ENCODE measurements at places on chromosomes 11 and 22.
A peak's percentile ranks its signal among the peaks of the same experiment; 100 is the strongest.

DNA sequence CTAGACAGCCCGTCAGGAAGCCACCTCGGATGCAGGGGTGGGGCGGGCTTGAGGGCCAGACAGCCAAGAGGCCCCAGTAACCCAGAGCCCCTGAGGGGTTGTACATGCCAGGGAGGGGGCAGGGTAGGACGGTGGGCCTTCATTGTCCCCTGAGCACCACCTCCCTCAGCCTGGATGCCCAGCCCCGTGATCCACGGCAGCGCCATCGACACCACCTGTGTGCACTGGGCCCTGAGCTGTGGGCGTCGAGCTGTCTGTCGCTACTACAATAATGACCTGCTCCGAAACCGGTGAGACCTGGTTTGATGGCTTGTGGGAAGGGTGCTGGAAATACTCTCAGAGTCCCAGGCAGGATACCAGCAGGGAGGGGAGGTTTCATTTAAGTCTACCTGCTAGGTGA is 37.4 kb upstream of the TPBGL start:
- no peak for DNase-seq

GRCh38 chr11:98104249-98104648 is 916.5 kb upstream of the CNTN5 start:
- DNase-seq, result no peak

DNA sequence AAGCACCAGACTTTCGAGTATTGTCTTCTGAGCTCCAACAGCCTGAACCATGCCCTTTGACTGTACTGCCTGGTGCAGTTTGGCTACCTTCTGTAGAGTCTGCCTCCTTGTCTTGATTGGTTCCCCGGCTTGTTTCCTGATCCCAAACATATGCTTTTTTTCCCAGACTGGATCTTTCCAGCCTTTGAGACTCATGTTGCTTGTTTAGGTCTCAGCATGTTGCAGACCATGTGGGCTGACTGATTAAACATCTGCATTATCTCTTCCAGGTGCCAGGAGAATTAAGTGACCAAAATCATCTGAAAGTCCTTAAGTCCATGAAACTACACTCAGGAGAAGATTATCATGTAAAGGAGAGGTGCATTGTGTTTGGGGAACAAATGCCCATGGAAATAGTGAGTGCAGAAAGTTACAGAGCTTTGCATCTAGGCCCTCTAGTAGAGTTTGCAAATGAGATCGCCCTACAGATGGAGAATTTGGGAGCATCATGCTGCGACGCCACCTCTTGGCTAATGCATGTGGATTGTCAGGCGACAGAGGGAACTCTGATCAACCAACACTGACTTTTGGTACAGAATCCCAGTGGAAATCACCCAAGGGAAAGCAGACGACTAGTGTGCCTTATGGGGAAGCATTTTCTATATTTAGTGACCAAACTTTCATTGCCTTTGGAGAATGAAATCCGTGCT is 188.8 kb downstream of the BLID start:
- DNase-seq, result no peak

- DNase-seq, result no peak
Measured at GRCh38 chr11:128857341-128857740, 9.8 kb downstream of the KCNJ1 start.

GRCh38 chr11:5625281-5625680 is 480 bp downstream of the TRIM34 start:
- no peak for DNase-seq

GRCh38 chr11:15972838-15973237 is 383.5 kb downstream of the SOX6 start:
- DNase-seq, result no peak

DNA sequence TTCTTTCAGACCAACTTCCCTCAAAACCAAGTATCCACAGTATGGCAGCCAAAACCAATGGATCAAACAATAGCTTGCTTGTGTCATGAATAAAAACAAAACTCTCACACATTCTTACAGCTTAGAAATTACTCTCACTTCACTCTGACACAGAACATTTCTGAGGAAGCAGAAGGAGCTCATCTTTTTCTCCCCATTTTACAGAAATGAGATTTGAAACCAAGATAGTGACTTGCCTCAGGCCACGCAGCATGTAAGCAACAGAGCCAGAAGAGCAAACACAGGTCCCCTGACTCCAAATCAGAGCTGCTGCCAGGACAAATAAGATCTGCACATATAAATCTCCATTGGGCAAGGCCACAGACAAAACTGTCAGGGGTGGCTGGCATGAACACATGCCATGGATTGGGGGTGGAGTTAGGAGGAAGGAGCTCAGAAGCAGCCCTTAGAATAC is 64.8 kb downstream of the RAB30 start:
- no peak for DNase-seq

- DNase-seq, result no peak
Measured at GRCh38 chr11:124788521-124788920, 11.7 kb downstream of the MSANTD2 start.

- DNase-seq, result no peak
Measured at GRCh38 chr11:72030472-72031045, 31.9 kb downstream of the IL18BP start.

DNA sequence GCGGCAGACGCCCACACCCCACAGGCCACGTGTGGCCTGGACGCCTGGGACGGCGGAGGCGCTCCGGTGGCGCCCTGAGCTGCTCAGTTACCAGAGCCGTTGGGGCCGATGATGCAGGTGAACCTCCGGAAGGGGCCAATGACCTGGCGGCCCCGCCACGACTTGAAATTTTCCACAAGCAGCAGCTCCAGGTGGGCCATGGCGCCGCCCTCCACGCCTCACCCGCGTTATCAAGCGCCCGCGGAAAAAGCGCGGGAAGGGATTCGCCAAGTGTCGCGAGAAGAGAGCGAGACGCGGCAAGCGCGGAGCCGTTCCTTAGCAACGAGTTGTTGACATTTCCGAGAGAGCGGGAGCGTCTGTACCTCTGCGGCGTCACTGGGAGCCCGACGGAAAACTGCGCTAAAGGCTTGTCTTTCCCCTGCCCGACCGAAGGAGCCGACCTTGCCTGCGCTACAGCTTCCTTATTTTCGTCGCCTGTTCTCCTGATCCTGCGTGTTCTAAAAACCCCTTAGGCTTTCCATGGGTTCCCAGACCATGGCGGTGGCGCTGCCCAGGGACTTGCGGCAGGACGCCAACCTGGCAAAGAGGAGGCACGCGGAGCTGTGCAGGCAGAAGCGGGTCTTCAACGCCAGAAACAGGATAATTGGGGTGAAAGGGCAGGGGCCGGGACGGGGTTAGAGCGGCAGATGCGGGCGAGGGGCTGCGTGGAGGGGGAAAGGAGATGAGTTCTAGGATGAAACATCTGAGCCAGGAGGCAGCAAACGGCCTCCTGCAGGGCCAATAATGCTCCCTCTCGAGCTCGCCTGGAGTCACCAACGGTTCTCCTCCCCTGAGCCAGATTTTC is at the start of the genes RIBC2 and SMC1B:
TSS of gene RIBC2 (plus strand) at position 326 of the 844 bp plus-strand sequence. CDS start at position 520, 194 bp downstream.
TSS of gene SMC1B (minus strand) at position 232 of the 844 bp plus-strand sequence. CDS start at position 200, 32 bp downstream.
- DNase-seq, result peak; percentile 59

DNA sequence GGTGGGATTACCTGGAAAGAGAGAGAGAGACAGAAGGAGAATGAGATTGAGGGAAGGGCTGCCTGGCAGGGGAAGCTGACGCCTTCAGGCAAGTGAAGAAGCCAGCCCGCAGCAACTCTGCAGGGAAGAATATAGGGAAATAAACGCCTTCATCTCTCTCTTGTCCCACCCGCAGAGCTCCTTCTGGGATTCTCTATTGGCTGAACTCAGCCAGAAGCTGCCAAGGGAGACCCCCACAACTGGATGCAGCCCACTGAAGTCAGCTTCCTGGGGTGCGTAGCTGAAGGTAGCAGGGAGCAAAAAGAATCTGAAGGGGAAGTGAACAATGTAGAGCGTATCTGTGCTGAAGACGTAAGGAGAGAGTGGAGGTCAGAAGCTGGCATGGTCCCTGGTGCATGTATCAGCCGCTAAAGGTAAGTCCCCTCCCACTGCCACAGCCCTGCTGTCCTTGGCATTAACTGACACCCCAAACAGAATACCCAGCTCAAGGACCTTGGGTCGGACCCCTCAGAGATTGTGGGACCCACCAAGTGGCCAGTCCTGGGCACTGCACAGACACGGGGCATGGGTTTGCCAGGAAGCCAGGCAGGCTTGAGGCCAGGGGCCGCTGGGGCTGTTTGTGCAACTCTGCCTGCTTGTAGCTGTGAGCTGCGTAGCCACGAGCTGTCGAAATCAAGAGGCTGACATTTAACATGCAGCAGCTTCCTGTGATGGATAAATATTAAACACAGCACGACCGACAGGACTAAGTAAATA is 469.9 kb downstream of the MN1 start:
- DNase-seq, result peak; percentile 13

- DNase-seq, result no peak
Measured at GRCh38 chr22:27407369-27407985, 394.1 kb downstream of the MN1 start.

- no peak for DNase-seq
Measured at GRCh38 chr11:126165311-126165720, 46.1 kb downstream of the RPUSD4 start.

DNA sequence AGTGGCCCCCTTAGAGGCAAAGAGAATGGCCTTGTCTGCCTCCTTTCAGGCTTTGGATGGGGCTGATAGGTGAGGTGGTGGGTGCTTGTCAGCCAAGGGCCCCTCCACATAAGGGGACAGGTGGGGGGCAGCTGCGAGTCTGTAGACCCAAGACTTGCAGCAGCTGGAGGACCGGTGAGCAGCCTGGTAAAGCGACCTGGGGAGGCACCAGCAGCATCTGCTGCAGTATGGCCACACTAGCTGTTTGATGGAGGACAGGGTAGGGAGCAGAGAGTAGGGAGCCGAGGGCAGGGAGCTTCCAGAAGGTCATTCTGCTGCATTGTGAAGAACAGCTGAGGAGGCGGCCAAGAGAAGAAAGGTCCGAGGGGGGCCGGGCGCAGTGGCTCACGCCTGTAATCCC is 16.8 kb upstream of the MRTFA start:
- no peak for DNase-seq

DNA sequence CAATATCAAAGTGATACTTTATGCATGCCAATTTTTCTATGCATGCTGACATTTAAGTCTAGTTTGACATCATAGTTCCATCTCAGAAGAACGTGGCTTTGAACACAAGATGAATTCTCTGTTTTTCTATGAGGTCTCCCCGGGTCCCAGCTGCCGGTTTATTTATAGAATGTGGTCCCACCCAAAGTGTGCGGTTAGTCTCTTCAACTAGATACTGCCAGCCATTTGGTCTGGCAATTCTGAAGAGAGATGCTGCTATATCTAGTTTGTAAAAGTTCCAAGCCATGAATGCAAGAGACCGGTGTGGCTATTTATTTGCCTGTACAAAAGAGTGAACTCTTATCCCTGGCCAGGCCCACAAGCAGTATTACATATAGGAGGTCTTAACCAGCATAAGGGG is 9.2 kb downstream of the OR5A2 start:
- no peak for DNase-seq

GRCh38 chr11:87295237-87295636 is 257.5 kb downstream of the TMEM135 start:
- DNase-seq, result no peak

GRCh38 chr22:27149921-27150543 is 492.6 kb downstream of the MIAT start:
- DNase-seq, result no peak

GRCh38 chr11:1693327-1694063 is 3.5 kb upstream of the KRTAP5-6 start:
- DNase-seq, result peak; percentile 53

DNA sequence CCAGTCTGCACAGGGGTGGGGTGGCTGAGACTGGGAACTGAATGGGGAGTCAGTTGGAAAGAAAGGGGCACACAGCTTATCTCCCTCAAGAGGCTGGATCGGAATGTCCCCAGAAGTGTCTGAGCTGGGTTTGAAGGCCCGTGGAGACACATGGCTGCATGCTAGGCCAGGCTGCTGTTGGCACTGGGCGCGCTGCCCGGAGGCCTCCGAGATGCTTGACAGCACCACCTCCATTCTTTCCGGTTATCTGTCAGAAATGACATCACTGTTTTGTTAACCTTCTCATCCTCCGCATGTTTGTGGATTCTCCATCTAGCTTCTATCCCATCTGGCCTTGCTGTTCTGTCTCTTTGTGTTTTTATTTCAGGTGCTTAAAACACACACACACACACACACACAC is 85.5 kb downstream of the APIP start:
- no peak for DNase-seq

GRCh38 chr22:49676230-49676629 is 151.4 kb downstream of the BRD1 start:
- DNase-seq, result no peak

DNA sequence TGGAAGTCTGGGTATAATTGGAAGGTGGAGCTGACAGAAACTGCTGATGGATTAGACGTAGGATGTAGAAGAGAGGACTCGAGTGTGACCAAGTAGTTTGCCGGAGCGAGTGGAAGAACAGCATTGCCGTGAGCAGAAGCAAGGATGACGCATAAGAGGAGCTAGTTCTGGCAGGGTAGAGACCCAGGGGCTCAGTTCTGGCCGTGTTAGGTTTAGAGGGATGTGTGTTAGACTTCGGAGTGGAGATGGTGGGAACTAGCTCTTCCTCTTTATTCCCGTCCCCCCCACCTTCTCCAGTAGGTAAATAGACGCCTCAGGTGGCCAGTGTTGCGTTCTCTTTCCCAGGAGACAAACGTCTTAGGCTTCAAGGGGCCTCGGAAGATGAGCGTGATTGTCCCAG is 19.1 kb downstream of the TUB start:
- no peak for DNase-seq

GRCh38 chr11:7690648-7691047 is 15.6 kb downstream of the OVCH2 start:
- no peak for DNase-seq

GRCh38 chr11:115616971-115617370 is 112.8 kb upstream of the CADM1 start:
- DNase-seq, result peak; percentile 10

DNA sequence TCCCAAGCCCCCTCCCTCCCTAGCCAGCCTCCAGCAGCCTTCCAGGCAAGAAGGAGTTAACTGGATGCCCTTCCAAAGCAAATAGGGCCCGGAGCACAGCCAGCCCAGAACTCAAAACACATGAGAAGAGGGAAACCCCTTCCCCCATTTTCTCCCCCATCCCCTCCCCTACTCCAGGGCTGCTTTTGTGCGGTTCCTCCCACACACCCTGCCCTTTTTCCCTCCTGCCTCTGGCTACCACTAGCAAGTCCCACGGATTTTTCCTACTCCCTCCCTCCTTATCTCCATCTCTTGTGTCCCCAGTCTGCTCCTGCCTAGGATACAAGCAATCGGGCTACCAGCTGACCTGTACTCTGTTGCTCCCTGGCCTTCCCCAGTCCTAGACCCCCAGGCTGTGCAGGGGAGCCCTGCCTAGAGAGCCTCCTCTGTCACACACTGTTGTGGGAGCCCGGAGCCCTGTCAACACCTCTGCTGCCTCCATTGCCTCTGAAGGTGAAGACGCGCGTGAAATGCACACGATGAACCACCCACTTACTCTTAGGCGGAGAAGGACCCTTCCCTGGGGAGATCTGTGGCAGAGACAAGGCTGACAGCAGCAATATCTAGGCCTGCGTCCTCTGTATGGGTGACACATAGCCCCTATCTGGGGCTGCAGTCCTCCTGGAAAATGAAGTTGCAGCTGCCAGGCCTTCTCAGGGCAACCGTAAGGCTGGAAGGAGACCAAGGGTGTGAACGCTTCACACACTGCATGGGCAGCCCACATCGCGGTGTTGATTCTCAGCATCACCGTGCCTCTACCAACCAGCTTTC is 282.8 kb downstream of the MN1 start:
- DNase-seq, result no peak
